ENCODE measurements at places on chromosomes 4 and X.
A peak's percentile ranks its signal among the peaks of the same experiment; 100 is the strongest.

DNA sequence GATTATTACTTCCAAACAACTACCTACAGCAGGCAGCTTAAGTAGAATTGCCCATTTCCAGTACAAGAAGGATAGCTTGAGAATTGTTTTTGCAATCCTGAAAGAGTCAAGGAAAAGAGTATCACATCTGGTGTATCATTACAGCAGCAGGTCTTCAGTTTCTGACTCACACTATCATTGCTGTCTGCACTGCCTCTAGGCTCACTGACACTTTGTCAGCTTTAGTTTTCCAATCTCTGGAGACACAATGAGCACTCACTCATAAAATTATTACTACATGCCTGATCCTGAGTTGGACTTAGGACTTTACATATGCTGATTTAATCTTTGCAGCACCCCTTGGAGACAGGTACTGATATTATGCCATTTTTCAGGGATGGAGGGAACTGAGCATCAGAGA, 244.6 kb upstream of the BOD1L1 start:
- no peak for DNase-seq

DNA sequence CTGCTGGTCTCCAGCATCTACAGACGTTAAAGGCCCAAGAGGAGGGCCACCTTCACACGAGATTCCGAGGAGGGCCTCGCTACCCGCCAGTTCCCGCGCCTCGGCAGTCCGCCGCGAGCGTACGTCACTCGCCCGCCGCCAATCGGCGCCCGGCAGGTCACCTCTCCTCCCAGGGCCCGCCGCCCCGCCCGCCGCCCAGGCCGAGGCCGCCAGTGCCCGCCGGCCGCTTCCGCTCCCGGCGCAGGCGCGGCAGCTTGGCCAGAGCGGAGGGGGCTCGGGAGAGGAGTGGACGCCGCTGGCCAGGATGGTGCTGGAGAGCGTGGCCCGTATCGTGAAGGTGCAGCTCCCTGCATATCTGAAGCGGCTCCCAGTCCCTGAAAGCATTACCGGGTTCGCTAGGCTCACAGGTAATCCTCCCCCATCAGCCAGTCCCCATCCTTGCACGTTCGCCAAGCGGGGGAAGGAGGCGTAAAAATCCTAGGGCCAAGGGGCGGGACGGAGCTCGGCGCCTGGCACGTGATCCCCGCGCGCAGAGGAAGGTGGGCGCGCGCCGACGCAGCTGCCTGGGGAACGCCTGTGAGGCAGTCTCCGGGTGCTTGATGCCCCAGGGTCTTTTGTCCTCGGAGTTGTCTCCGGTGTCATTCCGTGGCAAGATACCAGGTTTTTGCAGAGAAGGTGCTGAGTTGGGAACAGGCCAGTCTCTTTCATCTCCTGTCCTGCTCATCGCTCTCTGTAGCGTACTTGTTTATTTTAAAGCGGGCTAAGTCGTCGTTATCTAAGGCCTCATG, at the start of gene CISD2:
CISD2 (plus strand) TSS at position 212 of the 788 bp plus-strand sequence; CDS start at position 305, 93 bp downstream.
- peak; percentile 97 for DNase-seq

DNA sequence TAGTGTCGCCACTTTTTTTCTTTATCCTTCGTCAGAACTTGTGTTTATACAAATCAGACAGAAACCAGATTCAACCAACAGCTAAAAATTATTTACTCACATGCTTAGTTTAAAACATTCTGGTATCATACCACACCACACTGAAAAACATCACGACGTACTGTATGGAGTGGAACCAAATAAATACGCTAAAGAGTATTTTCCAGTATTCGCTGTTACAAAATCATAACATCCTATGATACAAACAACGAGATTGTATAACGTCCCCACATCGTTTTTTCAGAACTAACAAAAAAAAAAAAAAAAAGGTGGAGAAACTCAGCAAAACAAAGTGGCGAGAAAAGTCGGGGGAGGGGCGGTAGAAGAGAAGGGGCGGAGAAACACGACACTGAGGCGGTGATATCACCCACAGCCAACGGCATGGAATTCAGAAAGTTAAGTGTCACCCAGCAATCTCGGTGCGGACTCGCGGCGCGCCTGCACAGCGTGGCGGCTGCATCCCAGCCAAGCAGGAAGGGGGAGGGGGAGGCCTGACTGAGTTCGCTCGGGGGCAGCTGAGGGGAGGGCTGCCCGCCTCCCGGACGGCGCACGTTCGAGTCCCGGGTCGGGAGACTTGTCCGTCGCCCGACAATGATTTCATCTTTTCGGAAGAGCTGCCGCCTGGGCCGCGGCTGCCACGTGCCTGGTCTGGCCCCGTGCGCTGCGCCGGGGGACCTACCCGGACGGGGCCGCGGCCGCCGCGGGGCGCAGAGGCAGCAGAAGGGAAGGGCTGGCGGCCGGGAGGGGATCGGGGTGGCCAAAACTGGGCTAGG, 920 bp downstream of the SETD7 start:
- peak; percentile 81 for DNase-seq

DNA sequence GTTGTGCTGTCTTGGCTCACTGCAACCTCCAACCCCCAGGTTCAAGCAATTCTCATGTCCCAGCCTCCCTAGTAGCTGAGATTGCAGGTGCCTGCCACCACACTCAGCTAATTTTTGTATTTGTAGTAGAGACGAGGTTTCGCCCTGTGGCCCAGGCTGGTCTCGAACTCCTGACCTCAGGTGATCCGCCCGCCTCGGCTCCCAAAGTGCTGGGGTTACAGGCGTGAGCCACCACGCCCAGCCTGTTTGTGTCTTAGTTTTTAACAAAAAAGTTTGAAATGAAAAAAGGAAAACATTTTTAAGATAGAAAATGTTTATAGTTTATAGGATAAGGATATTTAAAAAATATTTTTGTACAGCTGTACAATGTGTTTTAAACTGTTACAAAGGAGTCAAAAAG, 62.4 kb downstream of the CAPN6 start:
- DNase-seq = no peak

DNA sequence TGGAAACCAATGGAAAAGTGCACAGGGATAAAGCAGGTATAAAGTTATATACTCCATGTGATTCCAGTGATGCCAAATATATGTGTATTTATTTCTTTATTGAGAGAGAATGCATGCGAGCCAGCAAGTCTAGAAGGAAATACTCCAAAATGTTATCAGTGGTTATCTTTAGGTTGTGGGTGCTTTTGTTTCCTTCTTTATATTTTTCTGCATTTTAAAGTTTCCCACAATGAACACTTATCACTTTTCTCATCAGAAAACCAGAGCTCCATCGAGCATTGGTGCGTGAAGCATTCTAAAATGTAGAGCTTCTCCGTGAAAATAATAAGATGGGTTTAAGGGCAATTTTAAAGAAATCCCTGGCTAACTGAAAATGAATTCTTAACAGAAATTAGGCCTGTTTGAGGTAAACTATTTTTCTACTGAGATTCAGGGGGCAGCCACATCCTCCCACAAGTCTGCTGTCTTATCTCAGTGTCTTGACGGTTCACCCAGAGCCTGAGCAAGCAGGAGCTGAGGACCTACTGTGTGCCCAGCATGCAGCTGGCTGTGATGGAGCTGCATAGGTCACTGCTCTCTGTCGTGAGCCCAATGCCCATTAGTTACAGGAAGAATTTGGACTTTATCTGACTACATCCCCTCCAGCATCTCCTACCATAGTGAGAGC, 18.7 kb upstream of the CD40LG start:
- DNase-seq = no peak

DNA sequence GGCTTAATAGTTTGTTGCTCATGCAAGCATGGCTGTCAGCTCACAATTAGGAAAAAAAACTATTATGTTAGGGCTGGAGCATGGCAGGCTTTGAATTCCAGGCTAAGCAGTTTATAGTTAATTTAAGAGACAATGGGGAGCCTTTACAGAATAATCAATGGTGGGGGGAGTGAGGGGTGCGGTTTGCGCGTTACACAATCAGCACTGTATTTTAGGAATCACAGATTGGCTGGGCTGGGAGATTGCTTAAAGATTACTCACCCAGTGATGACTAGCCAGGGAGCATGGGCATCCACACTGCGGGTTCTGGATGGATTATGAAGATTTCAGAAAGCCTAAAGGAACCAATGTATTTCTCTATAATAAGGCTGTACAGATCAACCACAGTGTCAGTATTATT, 186.6 kb downstream of the SOX3 start:
- no peak for DNase-seq

- DNase-seq = no peak
These were observed 67.0 kb downstream of the EFNB1 start for GRCh38 chrX:68895778-68896177.

DNA sequence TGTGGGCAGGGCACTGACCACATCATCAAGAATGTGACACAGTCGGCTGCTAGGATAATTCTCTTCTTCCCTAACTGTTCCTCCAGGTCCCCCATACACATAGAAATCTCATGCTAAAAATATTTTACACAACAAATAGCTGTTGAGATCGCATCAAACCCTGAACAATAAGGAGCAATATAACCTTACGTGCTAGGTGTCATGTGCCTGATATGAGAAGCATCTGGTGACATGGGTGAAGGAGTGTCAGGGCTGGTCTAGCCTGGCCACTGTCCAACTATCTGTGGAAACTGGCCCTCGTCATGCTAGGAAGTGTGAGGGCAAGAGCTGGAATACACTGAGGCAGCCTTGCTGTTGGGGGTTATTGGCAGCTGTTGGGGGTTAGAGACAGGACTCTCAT, 167.3 kb upstream of the PGRMC2 start:
- DNase-seq = no peak

GRCh38 chr4:183284965-183285364, 35.1 kb downstream of the CLDN22 start:
- DNase-seq = no peak

DNA sequence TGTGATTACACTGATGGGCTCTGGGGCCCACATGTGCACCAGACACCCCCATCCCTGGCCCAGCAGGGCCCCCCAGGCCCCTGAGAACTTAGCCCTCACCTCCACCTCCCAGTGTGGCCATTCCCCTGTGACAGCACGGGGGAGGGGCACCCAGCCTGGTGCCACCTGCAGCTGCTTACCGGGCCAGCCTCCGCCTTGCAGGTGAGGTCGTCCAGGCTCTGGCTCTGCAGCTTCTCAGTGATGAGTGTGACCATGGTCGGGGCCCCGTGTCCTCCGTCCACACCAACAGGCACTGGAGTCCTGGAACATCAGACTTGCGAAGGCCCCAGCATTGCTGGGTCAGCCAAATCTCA, 15.6 kb downstream of the FAM53A start:
- DNase-seq = no peak

DNA sequence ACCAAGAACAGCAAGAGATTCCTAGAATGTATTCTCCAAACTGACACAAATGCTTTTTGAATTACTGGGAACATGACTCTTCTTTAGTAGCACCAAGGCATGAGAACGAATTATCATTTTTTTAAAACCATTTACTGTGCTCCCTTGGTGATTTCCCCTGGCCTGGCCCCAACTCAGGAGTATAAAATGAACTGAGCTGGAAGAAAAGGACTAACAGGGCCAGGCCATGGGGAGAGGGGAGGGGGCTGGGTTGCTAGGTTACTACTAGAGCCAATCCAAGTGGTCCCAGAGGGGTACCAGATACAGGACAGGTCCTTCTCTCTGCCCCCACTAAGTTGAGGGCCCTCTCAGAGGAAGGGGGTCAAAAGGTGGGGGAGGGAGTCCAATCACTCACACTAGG, 23.1 kb downstream of the SASH3 start:
- no peak for DNase-seq

DNA sequence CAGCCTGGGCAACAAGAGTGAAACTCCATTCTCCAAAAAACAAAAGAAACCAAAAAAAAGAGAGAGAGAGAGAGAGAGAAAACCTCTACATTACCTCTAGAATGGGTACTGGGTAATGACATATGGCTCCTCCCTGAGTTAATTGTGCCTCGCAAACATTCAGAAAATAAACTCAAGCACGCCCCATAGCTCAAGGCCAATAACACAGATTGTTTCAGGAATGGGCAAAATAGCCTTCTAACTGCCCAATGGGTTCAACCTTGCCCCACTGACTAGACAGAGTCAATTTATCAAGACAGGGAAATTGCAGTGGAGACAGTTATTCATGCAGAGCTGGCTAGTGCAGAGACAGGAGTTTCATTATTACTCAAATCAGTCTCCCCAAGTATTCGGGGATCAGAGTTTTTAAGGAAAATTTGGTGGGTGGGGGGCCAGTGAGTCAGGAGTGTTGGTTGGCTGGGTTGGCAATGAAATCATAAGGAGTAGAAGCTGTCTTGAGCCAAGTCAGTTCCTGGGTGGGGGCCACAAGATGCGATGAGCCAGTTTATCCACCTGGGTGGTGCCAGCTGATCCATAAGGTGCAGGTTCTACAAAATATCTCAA, 25.1 kb downstream of the NIPAL1 start:
- no peak for DNase-seq

DNA sequence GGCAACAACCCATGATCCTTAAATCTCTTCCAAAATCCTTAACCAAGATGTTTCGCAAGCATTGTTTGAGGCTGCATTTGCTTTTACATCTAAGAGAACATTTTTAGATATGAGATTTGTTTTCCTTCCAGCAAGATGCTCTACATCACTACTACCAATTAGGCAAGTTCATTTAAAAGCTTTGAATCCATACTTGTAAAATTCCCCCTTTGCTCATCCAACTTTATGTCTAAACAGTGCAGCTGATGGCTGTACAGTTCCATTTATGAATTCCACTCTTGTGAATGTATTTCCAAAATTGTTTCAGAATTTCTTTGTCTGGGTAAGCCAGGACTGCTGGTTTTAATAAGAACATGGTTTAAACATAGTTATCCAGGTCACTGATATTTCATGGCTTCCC, 31.5 kb downstream of the RAI2 start:
- DNase-seq = no peak

- no peak for DNase-seq
These were observed 197.4 kb upstream of the HS3ST1 start for GRCh38 chr4:11626066-11626465.

DNA sequence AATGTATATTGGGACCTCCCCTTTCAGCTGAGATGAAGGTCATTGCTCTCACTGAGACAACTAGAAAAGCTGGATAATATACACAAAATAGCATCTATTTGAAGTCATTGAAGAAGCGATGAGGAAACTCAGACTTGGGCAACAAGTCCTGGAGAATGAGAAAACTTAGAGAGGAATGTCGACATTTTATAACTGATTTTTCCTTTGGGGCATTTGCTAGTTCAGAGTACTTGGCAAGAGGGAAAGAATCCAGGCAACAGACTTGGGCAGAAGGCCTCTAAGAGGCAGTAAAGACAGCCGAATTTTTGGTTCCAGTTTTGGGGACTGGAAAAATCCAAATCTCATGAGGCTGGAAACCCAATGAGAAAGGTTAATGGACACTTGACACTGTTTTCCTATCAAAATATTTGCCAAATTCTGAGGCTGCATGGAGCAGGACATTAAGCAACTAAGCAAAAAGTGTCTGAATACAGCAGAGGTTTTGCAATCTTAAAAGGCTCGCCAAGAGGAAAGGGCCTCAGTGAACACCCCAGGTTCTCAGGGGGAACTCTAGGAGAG, 21.0 kb upstream of the ANXA5 start:
- DNase-seq = no peak

DNA sequence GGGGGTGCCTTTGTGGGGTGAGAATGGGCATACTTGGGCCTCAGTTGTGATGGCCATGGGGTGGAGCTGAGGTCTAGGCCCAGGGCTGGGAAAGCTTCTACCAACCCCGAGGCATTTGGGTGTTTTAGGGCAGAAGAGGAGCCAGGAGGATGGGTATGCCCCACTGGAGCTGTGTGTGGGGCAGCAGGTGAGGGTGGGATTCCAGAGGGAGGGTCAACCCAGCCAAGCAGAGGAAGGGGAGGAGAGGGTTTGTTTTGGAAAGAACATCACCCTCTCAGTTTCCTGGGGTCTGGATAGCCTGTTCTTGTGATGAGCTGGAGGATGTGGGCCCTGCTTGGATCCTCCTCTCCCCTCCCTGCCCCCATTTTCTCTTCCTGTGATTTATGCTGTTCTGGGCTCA, 620 bp downstream of the IL9R start:
- no peak for DNase-seq
